ENCODE measurements at places on chromosomes 2 and 18. TPM values are rescaled to one million over a fixed set of nuclear protein-coding genes. Genes with fewer than 3 reads are reported as not detected.

NDUFS1 gene
- 97.7 TPM for total RNA-seq

PPM1G gene
- 63.2 TPM for total RNA-seq

UGT1A8 gene
- total RNA-seq, result not detected

GNAL gene
- total RNA-seq, result 59.8 TPM

DUSP11 gene
- total RNA-seq, result 38.5 TPM

BOLL gene
- total RNA-seq, result not detected

ALLC gene
- total RNA-seq, result not detected

MARCHF4 gene
- 18.5 TPM for total RNA-seq

CD28 gene
- total RNA-seq, result under 0.01 TPM

IL36B gene
- not detected for total RNA-seq

RFTN2 gene
- total RNA-seq, result 26.0 TPM

BAZ2B gene
- 251 TPM for total RNA-seq

CXCR1 gene
- 0.31 TPM for total RNA-seq

RAB17 gene
- total RNA-seq, result not detected

UBE2E3 gene
- 193 TPM for total RNA-seq

BMP10 gene
- total RNA-seq, result not detected

SLC11A1 gene
- 3.8 TPM for total RNA-seq

POLR1B gene
- total RNA-seq, result 32.2 TPM

SATB2 gene
- 826 TPM for total RNA-seq

ABCG5 gene
- not detected for total RNA-seq

NBEAL1 gene
- 107 TPM for total RNA-seq

CNGA3 gene
- 6.3 TPM for total RNA-seq

UGT1A3 gene
- total RNA-seq, result not detected

REG1A gene
- not detected for total RNA-seq

HNMT gene
- total RNA-seq, result 54.1 TPM

RBBP8 gene
- total RNA-seq, result 22.2 TPM

SCYGR4 gene
- not detected for total RNA-seq

GFPT1 gene
- 67.3 TPM for total RNA-seq

MTLN gene
- total RNA-seq, result 27.9 TPM

NTSR2 gene
- total RNA-seq, result not detected

MC2R gene
- not detected for total RNA-seq

DYNC1I2 gene
- 365 TPM for total RNA-seq

MATN3 gene
- total RNA-seq, result 1.3 TPM

HOXD10 gene
- not detected for total RNA-seq

LIPG gene
- 25.7 TPM for total RNA-seq

FKBP1B gene
- 64.5 TPM for total RNA-seq

PRKAG3 gene
- not detected for total RNA-seq

MC5R gene
- total RNA-seq, result 5.0 TPM

HOXD12 gene
- not detected for total RNA-seq

DSG3 gene
- total RNA-seq, result not detected

AQP12B gene
- not detected for total RNA-seq

ABHD3 gene
- total RNA-seq, result 11.9 TPM

MERTK gene
- 5.9 TPM for total RNA-seq

NLRC4 gene
- total RNA-seq, result 0.31 TPM

ALPG gene
- total RNA-seq, result not detected

GRHL1 gene
- 5.9 TPM for total RNA-seq

MZT2A gene
- 47.0 TPM for total RNA-seq

MYL12B gene
- 143 TPM for total RNA-seq

SMCHD1 gene
- 253 TPM for total RNA-seq

TEKT4 gene
- total RNA-seq, result not detected

ALKAL2 gene
- total RNA-seq, result not detected

RAB6C gene
- total RNA-seq, result 0.63 TPM

FER1L5 gene
- 1.6 TPM for total RNA-seq

BARD1 gene
- 47.3 TPM for total RNA-seq
